T-helper 2 cell (primary cell): ENCODE measurements at places on chromosomes 5 and 9.

DNA sequence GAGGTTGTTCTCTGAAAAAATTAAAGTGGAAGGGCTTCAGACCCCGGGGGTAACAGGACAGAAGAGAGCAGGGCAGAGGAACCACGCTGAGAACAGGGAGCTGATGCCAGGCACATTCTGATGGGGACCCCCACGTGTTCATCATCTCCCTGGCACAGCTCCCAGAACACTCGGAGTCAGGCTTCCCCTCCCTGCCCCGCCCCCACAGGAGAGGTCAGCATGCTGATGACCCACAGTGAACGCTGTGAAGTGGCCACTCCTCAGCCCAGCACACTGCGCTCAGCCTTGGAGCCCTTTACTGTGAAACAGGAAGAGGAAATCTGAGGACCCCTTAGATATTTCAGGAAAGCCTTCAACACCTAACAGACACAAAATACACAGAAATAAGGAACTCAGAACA, 16.4 kb downstream of the RETREG1 start:
- DNase-seq = no peak

GRCh38 chr5:176739461-176740051, 70.8 kb upstream of the UNC5A start:
- no peak for DNase-seq

DNA sequence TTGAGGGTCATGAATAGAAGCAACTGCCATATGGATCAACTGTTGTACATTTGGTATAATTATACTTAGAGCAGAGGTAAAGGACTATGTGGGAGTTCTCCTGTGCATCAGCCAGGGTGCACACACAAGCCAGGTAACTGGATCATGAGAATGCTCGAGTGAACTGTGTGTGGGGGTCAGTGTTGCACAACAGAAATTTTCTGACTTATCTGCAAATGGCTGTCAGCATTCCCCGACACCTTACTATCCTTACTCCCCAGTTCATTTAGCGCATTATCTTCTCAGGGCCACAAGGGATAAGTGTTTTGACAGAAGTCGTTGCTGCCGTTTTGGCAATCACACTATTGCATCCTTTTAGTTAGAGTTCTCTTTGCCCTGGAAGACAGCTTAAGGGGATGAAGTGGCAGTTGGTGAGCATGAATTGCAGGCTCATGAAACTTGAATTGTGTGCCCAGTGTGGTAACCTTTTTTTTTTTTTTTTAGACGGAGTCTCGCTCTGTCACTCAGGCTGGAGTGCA, 1.7 kb downstream of the CANX start:
- peak; percentile 30 for DNase-seq

DNA sequence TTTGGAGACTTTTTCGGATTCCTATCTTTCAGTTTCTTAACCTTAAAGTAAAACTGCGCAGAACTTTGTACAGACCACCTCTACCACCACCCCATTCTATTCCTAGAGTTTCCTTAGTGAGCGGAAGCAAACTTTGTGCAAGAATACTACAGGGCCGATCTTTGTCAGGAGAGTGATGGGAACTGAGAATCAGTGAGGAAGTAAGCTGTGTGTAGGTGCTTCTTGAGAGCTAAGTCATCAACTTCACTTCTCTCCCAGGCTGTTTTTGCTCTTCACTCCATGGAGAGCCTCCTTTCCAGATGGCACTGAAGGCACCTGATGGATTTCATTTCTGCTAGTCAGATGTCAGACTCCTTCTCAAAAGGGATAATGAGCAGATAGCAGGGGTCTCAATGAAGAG, 127.3 kb downstream of the SPATA31D1 start:
- DNase-seq = no peak

DNA sequence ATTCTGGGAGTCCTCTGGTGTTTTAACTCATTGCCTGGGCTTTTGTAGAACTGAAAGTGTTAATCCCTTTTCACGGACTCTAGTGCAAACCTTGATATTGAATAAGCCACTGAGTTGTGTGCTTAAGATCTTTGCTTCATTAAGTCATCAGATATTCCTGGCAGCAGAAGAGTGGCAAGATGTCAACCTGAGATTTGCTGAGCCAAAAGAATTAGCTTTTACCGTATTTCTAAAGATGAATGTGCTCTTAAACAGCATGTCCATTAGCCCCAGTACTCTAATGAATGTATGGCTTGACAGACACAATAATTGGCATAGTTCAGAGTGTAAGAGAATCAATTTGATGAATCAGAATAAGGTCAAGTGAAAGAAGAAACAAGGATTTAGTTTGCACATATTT, 87.2 kb upstream of the CDH6 start:
- DNase-seq = no peak

DNA sequence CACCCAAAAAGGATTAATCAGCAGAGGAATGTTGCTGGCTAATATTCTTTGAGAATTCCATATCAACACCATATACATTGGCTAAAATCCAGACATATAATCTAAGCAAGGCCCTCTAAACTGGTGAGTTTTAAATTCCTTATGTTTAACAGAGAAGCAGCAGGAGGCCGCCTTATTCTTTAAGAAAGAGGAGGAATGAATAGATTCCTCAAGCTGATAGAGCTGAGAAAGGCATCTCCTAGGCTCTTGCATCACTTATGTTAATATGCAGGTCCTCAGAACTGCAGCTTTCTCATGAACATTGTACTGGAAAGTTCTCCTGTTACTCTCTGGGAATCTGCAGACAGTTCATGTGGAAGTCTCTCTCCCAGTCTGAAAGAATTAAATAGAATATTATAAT, 20.1 kb upstream of the SMARCA2 start:
- no peak for DNase-seq

DNA sequence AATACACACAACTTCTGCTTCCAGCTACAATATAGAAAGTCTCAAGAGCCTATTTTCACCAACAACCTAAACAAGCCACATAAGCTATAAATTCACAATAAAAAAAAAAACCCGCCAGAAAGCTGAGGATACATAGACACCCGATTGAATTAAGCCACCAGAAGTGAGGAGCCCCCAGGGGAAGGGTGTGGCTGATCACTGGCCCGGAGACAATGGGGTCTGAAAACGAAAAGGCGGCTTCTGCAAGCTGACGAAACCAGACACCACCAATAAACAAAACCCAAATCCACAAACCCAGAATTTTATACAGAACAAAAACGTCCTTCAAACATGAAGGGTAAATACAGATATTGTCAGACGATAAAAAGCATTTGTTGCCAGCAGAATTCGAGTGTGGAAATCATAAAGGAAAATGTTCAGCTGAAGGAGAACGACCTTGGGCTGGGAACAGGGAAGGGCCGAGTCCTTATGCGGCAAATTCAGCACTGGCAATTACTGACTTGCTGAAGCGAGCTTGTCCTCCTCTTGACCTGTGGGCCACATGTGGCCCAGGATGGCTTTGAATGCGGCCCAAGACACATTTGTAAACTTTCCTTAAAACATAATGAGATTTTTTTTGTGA, 39.6 kb upstream of the CEP72 start:
- DNase-seq = no peak
